ENCODE measurements at places on chromosomes 7 and 10. TPM values are rescaled to one million over a fixed set of nuclear protein-coding genes. Genes with fewer than 3 reads are reported as not detected.
A peak's percentile ranks its signal among the peaks of the same experiment; 100 is the strongest.

The PTCD1 gene
- total RNA-seq: 6.6 TPM

DNA sequence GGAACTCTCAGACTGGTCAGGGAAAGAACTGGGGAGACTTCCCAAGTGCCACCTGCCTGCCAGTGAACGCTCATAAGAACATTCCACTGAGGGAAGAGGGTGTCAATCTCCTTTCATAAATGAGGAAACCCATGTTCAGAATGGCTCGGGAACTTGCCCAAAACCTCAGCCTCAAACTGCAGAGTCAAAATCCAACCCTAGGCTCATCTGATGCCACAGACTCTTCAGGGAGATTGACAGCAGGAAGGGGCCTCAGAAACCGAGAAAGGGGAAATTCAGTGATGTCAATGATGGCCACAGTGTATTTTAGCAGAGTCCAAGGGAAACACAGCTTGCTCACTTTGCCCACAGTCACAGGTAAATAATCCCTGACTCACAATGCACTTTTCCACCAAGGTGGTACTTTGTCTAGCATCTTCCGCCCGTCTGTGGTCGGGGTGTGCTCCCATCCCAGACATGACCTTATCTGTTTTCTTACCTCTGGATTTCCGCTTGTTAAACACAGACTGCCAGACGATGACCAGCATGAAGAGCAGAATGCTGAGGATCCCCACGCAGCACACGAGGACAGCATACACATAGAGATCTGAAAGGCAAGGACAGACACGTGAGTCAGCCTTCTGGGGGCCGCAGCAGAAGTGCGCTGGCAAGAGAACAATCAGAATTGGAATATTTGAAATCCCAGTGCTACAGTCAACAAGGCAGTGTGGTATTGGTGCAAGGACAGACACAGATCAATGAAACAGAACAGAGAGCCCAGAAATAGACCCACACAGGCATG is 38.4 kb downstream of the VSTM4 start:
- no peak for DNase-seq

The INHBA gene
- total RNA-seq: 0.35 TPM

- DNase-seq: peak; percentile 90
Observed at GRCh38 chr7:106064771-106065574, 47.1 kb downstream of the SYPL1 start.

DNA sequence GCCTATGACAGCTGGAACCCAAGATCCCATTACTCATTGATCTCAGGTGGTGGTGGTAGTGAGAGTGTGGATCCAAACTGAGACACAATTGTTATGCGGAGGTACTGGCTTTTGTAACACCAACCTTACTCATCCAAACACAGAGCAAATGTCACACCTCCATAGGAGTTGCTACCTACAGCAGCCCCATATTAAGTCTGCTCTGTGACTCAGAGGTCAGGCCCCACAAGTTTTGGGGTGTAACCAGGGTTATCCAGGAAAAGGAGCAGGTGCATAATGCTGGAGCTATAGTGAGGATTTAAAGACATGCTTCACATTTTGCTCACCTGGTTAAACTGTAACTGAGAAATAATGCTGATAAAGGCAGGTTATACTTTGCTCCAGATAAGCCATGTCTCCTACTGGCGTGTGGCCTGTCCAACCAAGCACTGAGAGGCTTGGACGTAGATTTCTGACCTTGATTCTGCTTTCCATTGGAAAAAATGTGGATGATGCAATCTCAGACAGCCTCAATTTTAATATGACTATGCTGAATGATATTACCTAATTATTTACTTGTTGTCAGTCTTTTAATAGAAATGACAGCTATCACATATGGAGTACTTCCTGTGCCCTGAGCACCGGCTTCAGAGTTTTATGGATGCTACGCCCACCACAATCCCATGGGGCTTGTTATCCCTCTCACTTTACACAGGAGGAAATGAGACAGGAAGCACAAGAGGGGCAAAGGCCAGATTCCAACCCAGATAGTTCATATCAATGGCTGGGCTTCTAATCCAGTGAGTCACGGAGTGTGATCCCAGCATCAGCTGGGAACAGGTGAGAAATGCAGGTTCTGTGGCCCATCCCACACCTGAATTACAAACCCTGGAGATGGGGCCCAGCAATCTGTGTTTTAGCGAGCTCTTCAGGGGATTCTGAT is 181.3 kb downstream of the CHN2 start:
- DNase-seq: peak; percentile 78

DNA sequence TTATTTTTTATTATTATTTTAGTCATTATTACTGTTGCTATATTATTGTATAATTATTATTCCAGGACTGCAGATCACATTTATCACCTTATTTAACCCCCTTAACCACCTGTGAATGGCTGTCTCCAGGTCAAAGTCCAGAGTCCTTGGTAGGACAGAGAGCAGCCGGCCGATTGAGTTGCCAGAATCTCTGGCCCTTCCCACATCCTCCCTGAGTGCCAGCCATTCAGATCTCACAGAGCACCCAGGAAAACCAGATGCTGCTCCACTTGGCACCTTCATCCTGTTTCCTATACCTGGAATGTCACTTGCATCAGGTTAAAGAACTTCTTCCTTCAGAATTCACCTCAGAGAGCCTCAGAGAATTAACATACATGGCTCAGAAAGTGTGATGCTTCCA is 101.1 kb downstream of the ELAPOR2 start:
- DNase-seq: peak; percentile 35

DNA sequence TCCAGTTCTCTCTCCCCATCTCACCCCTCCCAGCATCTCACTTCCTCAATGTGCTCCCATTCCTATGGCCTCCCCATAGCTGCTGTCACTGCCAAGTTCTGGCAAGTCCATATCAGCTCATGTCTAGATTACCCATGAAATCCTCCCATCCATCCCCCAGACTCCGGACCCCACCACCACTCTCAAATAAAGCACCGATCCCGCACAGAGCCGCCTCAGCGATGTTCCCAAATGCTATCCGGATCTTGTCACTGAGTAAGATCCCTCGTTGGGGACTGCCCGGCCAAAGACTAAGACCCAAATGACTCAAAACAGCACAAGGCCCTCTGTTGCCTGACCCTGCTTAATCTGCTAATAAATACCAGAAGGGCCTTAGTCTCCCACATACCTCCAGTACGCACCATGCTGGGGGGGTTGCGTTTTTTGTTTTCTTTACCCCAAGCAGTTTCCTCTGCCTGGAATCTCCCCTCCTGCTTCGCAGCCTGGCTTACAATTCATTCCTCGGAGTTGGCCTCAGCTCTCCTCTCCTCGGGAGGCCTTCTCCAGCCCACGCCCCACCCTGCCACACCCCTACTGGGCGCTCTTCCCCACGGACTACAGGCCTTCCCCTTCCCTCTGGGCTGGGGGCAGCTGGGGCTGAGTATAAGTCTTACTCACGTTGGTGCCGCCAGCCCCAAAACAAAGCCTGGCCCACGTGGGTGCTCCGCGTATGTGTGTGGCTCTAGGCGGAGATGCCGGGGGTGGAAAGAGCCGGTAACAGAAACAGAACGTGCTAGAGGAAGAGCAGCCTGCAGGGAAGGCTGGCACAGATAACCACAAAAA is 1.8 kb upstream of the DUSP5 start:
- peak; percentile 70 for DNase-seq

The TMEM273 gene
- 4.8 TPM for total RNA-seq

DNA sequence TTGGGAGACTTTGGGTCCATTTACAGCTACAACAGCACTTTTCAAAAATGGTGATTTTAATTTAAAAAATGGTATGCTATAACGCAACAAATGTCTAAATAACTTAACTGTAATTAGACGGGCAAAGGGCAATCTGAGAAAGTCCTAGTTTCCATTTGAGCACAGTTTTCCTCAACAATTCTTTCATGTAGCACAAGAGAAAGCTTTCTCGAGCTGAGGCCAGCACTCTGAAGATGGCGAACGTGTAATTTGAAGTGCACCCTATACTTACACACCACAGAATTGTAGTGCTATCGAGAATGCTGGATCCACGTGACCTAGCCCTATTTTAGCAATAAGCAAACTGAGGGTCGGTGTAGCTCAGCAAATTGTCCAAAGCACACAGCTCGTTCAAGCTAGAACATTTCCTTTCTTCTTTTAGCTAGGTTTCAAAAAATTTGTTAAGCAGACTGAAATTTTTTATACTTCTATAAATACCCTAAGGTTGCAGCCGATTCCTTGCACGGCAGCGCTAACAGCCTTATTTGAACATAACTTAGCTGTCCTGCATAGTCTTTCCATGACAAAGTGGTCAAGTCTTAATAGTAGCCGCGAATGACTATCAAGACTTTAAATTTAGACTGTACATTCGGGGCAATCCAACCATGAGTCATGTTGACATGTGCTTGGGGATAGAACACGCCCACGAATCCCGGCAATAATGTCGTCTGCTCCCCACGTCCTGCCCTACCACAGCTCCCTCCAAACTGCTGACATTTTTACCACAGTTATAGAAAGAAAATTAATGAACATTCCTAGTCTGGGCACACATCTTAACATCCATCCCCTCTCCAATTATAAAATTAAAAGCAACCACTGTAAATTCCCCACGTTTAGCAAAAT is 10.0 kb downstream of the KLF6 start:
- DNase-seq: no peak

DNA sequence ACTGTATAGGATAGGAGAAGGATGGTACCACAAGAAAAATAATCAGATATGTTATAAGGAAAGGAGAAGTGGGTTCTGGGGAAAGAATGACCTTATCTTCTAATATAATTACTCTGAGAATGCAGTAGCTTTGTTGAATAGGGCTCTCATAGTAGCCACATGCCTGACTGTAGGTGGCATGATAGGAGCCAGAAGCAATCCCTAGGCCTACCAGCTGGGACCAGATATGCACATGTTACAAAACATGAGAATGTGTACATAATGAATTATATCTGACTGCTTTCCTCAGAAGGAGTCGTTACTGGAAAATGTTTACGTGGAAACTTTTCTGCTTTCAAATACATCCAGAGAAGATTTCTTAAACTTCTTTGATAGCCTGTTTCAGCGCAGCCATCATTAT is 53.2 kb upstream of the FAM3C start:
- no peak for DNase-seq

DNA sequence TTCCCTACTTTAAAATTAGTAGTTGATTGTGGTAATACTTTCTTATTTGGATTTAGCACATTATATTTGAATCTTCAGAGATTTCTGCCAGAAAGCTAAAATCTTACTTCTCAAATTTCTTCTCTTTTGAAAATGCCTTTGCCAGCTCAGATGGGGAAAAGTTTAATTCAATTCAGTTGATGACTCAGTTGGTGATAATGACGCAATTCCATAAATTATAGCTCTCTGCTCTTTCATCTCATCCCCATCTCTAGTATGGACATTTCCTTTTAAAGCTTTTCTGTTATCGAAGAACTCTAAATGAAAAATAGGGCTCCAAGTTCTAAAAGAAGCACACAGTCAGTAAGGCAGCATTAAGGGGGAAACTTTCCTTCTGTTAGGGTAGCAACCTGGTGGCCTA is 25.5 kb downstream of the RNLS start:
- DNase-seq: no peak

- DNase-seq: peak; percentile 14
Observed at GRCh38 chr7:56028942-56029630, 22.2 kb downstream of the PSPH start.

The CNPY1 gene
- not detected for total RNA-seq

- DNase-seq: no peak
Observed at GRCh38 chr10:101230183-101230917, 1.1 kb upstream of the LBX1 start.

The JAKMIP3 gene
- 0.20 TPM for total RNA-seq

GRCh38 chr7:158111906-158112570 is 475.6 kb downstream of the PTPRN2 start:
- no peak for DNase-seq

GRCh38 chr7:28165261-28165660 is 15.3 kb downstream of the JAZF1 start:
- no peak for DNase-seq

DNA sequence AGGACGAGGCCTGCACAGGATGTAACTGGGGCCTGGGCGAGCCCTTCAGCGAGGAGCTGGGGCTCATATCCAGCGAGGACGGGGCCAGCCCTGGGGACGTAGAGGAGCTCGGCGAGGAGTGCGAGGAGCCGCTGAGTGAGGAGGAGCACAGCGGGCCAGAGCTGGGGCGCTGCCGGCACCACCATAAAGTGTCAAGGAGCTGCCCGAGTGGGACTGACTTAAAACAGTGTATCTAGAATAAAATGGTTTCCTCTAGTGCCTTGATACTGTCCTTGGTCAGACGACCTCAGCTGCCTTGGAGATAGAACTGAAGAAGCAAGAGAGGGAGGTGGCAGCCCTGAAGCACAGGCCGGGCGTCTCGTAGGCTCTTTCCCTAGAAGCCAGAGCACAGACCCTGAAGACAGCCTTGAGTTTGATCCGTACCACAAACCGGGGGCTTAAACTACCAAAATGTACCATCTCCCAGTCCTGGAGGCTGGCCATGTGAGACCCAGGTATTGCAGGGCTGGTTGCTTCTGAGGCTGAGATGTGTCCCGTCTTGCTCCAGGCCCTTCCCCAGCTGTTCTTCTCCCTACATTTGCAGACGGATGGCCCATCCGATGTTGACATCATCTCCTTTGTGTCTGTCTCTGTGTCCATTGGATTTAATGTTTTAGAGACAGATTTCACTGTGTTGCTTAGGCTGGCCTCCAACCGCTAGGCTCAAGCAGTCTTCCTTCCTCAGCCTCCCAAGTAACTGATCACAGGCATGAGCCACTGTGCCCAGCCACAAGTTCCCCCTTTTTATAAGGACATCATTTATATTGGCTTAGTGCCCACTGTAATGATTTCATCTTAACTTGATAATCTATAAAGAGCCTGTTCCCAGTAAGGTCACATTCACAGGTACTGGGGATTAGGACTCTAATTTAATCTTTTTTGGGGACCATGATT is 35.8 kb downstream of the DNAJB6 start:
- no peak for DNase-seq

GRCh38 chr10:110356628-110357245 is 52.0 kb upstream of the SMNDC1 start:
- DNase-seq: peak; percentile 59

- peak; percentile 69 for DNase-seq
Observed at GRCh38 chr10:70145666-70146488, 623 bp downstream of the TYSND1 start.

DNA sequence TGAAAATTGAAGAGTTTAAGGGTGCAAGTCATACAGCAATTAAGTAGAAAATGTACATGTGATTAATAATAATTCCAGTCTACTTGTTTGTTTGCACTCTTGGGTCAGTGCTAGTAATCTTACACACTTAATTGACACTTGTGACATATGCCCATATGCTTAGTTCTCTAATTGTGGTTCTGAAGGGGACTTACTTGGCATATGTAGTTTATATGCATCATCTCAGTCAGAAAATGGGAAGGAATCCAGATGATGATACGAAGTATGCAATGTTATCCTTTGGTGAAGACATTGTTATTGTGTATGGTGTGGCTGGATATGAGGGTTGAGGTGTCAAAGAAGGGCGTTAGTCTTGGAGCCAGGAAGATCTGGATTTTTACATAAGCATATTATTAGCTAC is 193.5 kb upstream of the HDAC9 start:
- DNase-seq: no peak
